ENCODE measurements at places on chromosomes 7 and 10.

- DNase-seq: no peak
These were observed 17.6 kb upstream of the FAM221A start for GRCh38 chr7:23662124-23662983.

DNA sequence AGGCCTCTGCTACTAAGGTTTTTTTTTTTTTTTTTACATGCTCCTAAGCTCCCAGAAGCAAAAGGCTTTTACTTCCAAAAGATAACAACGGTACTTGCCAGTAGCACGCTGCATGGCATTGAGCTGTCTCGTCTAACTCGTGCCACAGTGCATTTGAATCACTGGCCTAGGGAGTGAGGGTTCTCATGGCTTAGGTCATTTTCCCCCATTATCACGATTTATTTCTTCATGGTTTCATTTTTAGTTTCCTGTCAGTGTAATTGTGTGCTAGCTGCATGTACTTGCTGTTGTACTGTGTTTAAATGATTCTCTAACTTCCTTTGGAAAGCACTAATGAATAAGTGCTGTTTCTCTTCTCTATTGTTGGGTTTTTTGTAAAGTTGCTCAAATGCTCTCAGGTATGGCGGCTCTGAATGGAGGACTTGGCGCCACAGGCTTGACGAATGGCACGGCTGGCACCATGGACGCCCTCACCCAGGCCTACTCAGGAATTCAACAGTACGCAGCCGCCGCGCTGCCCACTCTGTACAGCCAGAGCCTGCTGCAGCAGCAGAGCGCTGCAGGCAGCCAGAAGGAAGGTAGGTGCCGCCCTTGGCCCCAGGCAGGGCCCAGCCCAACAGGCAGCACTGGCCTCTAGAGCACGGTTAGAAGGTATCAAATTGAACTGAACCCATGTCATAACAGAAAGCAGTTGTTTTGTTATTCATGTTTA, 290.5 kb downstream of the USP6NL start:
- DNase-seq: no peak

GRCh38 chr10:782751-783648, 93.5 kb upstream of the DIP2C start:
- no peak for DNase-seq

DNA sequence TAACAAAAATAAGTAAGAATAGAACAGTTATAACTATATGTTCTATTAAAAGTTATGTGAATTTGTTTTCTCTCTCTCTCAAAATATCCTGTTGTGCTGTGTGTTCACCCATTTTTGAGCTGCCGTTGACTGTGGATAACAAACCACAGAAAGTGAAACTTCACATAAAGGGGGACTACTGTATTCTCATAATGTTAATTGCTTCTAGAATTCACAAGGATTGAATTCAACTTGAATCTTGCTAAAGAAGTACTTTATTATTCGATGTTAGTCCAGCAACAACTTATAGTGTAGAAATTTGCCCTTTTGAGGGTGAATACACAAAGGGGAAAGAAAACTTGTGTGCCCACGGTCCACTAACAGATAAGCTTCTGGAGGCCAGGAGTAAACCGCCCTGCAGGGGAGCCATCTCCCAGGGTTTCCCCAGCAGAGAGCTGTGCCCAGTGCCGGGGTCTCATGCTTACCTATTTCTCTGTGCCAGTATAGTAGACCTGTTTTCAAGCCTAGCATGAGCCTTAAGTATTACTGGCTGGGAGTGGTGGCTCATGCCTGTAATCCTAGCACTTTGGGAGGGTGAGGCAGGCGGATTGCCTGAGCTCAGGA, 87.1 kb downstream of the KAT6B start:
- DNase-seq: no peak

- no peak for DNase-seq
These were observed 12.8 kb downstream of the C7orf57 start for GRCh38 chr7:48048113-48048512.

DNA sequence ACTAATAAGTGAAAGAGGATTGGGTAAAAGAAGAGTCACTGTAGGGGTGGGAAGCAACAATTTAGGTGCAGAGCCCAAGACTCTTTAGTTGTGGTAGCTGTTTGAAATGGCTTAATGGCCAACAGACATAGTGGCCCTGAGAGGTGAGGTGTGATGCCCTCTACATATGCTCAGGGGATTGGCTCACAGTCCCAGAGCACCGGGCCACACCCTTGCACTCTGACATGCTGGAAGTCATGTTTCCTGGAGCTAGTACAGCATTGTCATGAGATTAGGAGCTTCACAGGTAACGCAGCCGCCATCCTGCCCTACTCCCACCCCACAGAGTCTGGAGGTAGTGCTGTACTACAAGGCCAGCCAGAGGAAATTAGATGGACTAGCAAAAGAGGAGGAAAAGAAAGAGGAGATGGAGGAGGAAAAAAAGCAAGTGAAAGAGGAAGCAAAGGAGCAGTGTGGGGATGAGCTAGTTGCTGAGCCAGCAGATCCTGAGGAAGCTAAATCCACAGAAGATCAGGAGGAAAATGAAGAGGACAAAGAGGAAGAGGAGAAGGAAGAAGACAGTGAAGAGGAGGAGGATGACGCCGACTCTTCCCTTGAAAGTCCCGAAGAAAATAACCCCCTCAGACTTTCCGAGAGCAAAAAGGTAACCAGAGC, 14.8 kb upstream of the FLNC start:
- no peak for DNase-seq

DNA sequence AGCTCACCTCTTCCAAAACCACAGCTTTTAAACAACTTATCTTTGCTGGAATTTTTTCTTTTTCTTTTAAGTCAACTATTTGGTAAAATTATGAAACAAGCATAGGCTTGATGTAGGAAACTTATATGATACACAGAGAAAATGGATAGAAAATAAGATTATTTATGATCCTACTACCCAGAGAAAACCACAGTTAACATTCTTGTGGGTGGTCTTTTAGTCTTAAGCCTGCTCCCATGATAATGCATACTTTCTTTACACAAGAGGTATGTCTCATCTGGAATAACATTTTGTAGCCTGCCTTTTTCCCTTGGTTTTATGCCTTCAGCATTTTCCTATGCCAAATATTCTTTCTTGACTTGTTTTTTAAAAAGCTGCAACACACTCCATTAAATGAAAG, 21.4 kb downstream of the PLPP4 start:
- DNase-seq: no peak

GRCh38 chr10:94363251-94363565, 469 bp upstream of the NOC3L start:
- no peak for DNase-seq

- no peak for DNase-seq
These were observed 217.9 kb downstream of the ARHGAP21 start for GRCh38 chr10:24505759-24506158.

GRCh38 chr7:75033826-75034225, 39.8 kb downstream of the RCC1L start:
- DNase-seq: no peak

DNA sequence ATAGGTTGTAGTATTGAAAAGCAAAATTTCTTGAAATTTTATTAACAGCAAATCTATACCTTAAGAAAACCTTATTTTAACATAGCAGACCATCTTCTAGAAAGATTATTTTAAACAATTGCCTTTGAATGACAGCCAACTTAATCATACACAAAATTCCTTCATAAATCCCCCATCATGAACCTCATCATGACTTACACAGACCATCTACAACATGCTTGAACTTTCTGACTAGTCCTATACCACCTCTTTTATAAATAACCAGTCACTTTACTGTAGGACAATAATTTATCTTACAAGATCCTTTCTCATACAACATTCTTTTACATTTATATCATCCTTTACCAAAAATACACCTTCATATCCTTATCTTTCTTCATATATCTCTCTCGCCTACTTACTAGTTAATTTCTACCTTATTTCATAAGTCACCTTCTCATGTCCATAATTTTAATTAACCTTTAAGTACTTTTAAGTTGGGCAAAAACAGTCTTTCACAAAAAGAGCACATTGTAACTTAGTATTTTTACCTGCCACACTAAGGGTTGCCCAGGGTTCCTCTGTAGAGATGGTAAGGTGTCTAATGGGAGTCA, 16.6 kb upstream of the PTN start:
- DNase-seq: no peak

- DNase-seq: no peak
These were observed 28.7 kb downstream of the ARMH3 start for GRCh38 chr10:102027261-102027660.

- no peak for DNase-seq
These were observed 1131.9 kb upstream of the CELF2 start for GRCh38 chr10:9885761-9886160.

- DNase-seq: no peak
These were observed 39.4 kb downstream of the FBXW4 start for GRCh38 chr10:101655570-101655969.

- DNase-seq: no peak
These were observed 58.8 kb upstream of the GAD2 start for GRCh38 chr10:26157734-26158133.

DNA sequence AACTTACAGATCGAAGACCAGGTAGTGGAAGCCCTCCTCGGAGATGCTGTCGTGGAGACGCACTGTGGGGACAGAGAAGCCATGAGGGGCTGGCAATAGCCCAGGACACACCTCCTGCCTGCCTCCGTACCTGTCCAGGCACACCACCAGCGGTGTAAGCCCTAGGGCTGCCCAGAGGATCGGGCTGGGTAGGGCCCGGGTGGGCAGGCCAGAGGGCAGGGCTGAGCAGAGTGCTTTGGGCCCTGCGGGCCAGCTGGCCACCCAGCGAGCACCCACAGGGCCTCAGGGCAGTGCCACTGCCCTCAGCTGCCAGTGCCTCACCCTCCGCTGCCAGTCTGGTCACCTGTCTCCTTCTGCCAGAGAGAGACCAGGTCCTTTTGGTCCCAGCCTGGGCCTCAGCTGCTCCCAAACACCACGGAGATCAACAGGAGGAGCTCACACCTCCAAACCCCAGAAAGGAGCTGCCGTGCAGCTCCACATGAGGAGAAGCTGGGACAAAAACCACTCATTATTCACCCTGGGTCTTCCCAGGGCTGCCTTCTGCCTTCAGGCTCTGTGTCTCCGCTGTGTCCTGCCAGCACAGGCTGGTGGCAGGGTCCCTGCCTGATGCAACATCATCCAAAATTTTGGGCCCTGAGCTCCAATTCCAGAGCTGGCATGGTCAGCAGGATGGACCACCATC, 58.2 kb downstream of the YKT6 start:
- DNase-seq: no peak

DNA sequence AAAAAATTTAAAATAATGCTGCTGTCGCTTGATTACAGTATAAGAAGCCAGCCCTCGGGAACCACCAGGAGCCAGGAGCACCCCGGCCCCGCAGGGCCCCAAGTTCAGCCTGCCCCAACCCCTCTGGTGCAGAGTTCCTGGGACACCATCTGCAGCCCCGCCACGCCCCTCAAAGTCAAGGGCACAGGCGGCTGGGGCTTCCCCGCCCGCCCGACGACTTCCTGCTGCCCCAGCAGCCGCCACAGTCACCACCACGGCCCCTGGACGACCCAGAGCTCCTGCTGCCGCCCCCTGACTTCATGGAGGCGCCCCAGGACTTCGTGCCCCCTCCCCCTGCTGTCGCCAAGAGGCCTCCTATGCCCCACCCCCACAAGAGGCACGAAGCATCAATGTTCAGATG, 103.6 kb upstream of the PDSS1 start:
- DNase-seq: no peak

DNA sequence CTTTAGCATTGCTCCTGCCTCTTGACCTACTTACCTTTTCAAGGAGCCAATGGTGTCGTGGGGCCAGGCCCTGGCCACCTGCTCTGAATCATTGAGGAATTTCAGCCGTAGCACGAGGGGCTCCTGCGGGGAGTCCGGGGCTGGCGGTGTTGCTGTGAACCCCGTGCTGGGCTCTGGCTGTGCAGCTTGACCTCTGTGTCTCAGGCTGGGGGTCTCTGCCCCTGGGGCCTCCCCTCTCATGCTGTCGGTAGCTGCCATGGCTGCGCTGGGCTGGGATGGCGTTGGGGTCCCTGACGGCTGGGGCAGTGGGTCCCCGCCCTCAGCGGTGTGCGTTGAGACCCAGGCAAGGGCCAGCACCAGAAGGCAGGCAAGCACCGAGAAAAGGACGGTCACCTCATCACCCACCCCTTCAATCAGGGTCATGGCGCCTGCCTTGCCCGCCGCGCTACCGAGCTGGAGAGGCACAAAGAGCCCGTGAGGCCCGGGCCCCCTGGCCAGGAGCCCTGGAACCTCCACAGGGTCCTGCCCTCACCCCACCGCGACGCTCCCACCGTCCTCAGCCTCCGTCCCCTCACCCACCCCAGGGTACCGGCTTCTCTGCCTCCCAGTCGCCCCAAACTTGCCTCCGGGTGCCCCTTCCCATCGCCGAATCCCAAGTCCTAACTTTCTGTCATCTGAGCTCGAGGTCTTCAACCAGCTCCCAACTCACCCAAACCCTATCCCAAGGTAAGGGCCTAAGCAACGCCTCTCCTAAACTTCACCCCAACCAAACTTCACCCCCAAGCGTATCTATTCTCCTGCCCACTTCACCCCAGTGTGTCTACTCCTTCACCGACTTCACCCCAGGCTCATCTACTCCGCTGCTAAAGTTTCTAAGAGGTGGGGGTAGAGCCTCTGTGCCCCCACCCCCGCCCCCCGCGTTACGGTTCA, 887 bp downstream of the TMUB1 start:
- no peak for DNase-seq

DNA sequence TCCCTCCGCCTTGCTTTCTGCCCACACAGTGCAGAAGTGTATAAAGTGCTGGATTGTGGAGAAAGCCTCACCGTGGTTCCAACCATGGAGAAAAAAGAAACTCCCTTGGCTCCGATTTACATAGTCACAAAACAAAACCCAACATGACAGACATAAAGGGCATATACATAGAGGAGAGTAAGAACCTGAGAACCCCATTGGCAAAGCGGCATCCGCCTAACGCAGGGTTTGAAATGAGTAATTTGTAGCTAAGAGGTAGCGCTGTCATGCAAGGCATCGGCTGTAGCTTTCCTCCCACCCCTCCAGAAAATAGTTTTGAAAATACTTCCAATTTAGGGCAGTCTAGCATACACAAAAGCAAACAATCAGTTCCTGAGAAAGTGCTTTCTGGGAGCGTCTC, 126.0 kb upstream of the NRBF2 start:
- no peak for DNase-seq

DNA sequence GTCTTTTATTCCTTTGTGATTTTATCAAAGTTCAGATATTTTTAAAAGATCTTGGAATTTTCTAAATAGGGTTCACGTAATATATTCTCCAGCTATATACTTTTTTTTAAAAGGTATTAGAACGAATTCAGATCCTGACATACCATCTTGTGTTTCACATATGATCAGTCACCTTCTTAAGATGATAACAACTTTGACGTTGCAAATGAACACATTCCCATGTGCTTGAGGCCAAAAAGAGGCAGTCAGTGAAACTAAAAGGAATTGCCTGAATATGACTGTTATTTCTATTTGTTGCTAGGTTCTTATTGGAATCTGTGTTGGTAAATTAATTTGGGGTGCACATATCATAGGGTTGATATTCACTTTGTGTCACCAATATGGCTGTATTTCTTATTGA, 310.1 kb downstream of the MDFIC start:
- DNase-seq: no peak

- no peak for DNase-seq
These were observed 68.3 kb upstream of the FAM171A1 start for GRCh38 chr10:15439341-15439842.
